T-helper 2 cell treated with Interferon-gamma antibody and Interleukin-4, amounts not matched to agents 5 μg/mL and 100 μg/mL, for 36 hours (primary cell): ENCODE measurements at places on chromosomes 6 and 20.
A peak's percentile ranks its signal among the peaks of the same experiment; 100 is the strongest.

GRCh38 chr6:125019918-125020317 lies 57.7 kb downstream of the RNF217 start:
- no peak for DNase-seq

GRCh38 chr20:32626859-32627636 lies 41.9 kb upstream of the NOL4L start:
- DNase-seq = no peak

DNA sequence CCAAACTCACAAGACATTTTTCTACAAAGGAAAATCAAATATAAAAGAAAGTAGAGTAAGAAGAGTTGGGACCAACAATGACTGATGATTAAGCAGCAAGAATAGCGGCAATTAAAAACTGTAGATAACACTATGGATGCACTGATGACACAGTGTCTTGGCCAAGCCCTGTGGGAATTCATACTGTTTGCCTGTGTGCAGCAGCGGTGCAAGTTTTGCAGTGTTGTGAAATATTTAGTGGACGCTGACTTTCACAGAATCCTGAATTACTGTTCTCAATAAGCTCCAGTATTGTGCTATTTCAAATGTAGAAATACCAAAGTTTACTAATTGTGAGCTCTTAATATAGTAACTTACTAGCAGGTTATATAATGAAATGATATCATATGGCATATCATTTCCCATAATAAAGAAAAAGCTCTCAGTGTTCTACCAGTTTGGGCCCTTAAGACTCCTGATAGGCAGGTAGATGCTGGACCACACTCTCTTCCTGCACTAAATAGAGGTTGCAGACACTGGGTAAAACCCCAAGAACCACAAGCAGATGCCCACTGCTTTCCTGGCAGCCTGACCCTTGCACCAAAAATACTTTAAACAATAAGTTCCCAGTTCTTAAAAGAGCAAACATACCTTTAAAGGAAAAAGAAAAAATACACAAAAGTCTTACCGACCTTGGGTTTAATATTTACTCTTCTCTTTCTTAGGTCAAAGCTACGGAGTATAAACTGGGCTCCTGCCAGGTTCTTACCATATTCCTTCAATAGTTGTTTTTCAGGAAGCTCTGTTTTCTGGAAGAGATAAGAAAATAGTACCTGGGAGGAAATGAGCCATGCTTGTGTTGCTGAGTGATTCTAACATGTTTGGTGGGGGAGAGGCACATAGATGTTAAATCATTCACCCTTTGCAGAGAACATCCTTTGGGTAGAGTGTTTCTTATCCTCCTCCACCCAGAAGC lies 41.6 kb downstream of the ANKEF1 start:
- no peak for DNase-seq

DNA sequence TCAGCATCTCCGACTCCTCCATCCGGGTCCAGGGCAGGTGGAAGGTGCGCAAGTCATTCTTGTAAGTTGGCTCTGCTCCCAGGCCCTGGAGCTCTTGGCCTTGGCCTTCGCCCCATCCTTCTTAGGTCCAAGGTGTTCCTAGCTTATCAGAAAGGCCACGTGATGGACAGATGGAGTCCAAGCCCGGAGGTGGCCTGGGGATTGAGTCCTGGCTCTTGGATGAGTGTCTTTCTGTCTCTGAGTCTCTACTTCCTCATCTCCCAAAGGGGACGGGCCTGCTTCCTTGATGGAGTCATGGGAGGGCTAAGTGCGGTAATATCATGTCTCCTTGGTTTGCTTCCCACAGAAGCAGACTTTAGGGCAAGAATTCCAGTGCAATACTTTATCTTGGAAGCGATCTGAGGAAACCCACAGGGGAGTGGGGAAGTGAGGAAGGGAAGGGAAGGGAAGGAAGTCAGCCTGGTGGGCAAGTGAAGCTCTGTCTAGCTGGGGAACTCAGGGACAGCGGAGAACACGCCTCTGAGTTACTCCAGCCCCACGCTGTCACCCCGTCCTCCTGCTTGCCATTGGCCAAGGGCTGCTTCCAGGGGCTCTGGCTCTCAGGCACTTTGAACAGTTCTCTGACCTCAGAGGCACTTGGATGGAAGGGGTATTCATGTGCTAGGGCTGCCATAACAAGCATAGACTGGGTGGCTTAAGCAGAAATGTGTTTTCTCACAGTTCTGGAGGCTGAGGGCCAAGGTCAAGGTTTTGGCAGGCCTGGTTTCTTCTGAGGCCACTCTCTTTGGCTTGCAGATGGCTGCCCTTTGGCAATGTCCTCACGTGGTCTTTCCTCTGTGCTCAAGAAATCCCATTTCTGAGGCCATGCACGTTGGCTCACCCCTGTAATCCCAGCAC lies 4.8 kb downstream of the LBP start:
- DNase-seq = no peak

- DNase-seq = no peak
These were observed 16.2 kb downstream of the GFOD1 start for GRCh38 chr6:13471184-13471583.

DNA sequence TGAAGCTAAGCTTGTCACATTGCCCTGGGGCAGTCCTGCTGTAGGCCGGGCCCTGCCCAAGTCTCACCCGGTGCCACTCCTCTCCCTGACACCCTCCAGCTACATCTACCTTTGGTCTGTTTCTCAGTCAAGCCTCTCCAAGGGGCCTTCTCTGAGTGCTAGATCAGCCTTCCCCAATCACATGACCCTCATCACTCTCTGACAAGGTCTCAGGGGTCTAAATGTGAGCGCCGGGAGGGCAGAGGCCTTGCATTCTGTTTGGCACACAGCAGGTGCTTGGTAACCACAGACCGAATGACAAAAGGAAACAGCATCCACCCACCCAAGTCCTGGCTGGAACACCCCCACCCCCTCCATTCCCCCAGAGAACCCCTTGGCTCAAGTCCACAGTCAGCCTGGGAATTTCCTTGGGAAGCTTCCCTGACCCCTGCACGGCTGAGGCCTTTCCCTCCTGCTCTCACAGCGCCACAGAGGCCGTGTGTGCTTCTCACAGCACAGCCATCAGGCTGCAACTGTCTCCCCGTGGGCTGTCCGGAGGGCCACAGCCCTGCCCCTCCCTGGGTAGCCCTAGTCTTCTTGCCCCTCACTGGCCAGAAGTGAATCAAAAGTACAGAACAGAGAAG lies 32.9 kb downstream of the PKIG start:
- no peak for DNase-seq

- no peak for DNase-seq
These were observed 724.2 kb downstream of the CD109 start for GRCh38 chr6:74420221-74420620.

DNA sequence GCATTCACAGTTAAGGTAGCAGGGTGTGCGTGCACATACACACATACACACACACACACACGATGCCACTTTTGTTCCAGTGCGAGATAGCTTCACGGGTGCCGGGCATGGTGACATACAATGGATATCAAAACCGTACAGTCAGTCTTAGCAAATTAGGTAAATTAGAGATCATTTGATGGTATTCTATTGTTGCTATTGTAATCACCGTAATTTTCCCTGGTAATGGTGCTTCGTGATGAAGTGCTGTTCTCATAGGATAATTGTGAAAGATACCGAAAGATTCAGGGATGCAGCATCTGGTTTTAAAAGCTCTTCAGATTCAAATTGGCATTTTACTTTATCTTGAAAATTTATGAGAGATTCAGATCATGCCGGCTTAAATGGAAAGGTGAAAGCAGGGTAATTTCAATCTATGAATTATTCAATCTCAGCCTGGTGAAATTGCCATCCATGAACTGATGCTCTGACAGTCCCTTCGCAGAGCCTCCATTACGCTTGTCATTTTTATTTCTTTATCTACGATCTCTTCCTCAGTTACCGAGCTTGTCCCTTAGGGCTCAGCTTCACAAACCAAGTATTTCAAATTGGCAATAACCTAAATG lies 71.3 kb upstream of the SOX4 start:
- no peak for DNase-seq

- DNase-seq = no peak
These were observed 286.2 kb downstream of the FARS2 start for GRCh38 chr6:5547556-5547955.

DNA sequence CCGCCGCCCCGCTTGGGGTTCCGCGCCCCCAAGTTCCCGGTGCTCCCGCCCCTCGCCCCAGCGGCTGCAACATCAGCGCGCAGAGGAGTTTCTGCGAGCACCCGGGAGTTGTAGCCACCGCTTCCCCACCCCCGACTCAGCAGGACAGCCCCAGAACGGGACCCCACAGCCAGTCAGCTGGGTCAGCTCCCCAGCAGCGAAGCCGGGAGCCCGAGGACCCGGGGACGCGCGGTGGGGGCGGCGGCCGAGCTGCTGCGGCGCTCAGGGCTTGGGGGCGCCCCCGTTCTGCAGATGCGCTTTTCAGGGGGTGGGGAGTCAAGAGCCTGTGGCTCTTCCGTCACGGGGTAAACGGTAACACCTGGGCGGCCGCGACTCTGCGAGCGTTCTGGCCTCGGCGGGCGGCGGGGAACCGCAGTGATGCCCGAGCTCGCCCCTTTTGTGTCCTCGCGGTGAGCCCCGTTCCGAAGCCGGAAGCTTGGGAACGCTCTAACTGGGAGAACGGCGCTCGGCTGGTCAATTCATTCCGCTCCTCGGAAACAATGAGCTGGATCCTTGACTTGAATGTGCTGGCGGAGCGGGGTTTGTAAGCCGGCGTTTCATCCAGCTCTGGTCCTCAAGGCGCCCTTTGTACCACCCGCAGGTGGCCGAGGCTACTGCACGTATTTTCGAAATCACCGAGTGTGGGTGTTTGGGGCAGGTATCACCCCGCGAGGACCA lies 774 bp downstream of the PLEKHG1 start:
- DNase-seq = peak; percentile 73

DNA sequence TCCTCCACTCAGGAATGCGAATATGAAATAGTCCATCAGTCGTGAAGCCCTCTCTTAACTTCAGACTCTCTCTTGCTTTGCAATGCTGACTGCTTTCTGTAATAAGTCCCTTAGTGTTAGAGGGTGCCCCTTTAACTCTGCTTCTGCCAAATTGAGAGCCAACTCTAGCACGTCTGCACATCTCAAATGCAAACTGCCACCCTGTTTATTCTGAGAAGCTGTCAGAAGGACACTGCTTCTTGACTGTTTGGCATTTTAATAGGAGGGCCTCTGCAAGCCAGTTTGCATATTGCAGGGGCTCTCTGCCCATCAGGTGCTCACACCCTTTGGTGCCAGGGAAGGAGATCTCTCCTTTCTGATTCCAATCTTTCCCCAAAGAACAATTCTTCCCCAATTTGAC lies 589.8 kb upstream of the CDH4 start:
- DNase-seq = no peak

DNA sequence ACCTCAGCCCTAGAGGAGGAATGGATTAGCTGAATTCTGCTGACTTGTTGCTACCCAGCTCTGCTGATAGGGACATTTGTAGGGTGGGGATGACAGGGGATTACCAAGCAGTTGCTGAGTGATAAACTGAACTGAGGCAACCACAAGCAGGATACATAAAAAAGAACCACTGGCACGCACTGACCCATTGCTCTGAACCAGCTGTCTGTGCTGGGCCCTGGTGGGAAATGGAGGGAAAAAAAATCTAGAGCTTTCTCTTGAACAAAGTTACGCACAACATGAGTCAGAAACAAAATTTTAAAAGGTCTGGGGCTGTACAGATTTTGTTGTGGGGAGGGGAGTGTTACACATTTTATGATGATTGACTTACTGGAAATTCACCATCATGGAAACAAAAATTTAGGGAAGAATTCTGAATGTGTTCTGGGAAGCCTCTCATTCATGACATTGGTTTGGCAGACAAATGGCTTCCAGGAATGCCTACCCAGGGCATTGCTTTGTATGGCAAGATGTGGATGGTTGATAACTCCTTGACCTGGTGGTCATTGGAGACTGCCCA lies 37.7 kb downstream of the FOXO3 start:
- no peak for DNase-seq

GRCh38 chr6:34044945-34045595 lies 100.8 kb downstream of the GRM4 start:
- DNase-seq = no peak

DNA sequence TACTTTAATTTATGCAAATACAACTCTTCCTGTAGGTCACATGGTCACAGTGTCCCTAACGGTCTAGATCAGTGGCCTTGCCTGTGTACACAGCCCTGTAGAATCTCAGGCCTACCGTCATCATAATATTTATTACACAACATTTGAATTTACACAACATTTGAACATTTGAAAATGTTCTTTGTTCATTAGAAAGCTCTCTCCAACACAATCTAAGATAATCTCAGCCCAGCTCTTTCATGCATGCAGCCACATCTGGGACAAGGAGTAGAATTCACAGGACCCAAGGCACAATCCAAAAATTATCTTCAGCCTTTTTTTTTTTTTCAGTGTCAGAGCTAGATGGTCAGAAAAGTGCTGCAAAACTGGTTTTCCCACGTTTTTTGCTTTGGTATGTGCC lies 892.8 kb downstream of the TFAP2A start:
- DNase-seq = no peak

DNA sequence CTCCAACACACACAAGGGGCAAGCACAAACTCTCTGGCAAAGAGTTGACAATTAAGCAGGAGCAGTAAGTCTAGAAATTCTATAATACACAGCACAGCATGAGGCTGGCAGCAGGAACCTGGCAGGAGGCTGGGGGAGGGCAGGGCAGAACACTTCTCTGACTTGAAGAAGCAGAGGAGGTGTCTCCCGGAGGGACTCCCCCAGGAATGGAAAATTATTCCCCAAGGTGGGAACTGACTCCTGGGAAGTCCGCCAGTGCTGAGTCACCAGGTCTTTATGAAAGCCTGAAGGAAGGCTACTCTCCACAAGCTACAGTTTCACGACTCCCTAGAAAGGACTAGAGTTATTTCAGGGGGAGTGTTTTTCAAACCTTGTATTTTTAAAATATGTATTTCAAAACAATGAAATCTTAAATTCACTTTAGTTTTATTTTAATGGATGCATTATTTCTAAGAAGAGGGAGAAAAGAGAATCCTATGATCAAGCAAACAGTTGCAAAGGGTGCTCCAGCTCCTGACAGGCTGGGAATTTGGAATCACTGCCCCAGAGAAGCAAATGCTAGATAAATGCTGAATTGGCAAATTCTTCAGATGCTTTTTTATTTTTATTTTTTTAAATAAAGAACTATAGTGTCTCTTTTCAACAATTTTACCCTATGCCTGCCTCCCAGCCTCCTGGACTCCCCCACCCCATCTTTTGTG lies 192.8 kb downstream of the LY86 start:
- DNase-seq = no peak

GRCh38 chr20:1900321-1900801 lies 5.2 kb downstream of the SIRPA start:
- no peak for DNase-seq

- DNase-seq = no peak
These were observed 1066.8 kb upstream of the CITED2 start for GRCh38 chr6:140441256-140441655.
